ENCODE measurements at places on chromosomes 6 and 20.

DNA sequence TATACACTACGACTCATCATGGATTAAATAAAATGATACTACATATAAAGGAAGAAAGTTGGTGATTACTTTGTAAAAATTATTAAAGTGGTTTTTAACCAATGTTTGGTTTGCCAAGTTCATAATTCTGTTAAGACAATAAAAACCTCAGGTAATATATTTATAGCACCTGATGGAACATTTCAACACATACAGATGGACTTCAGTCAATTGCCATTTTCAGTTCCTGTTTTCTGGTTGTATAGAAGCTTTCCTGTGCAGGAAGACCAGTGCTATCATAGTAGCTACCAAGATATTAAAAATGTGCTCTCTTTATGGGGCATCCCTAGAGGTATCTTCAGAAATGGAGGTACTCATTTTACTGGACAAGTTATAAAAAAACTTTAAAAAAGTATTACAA, 1686.4 kb downstream of the GRIK2 start:
- DNase-seq: no peak

- DNase-seq: no peak
Measured at GRCh38 chr6:70351461-70351860, 48.6 kb upstream of the COL9A1 start.

DNA sequence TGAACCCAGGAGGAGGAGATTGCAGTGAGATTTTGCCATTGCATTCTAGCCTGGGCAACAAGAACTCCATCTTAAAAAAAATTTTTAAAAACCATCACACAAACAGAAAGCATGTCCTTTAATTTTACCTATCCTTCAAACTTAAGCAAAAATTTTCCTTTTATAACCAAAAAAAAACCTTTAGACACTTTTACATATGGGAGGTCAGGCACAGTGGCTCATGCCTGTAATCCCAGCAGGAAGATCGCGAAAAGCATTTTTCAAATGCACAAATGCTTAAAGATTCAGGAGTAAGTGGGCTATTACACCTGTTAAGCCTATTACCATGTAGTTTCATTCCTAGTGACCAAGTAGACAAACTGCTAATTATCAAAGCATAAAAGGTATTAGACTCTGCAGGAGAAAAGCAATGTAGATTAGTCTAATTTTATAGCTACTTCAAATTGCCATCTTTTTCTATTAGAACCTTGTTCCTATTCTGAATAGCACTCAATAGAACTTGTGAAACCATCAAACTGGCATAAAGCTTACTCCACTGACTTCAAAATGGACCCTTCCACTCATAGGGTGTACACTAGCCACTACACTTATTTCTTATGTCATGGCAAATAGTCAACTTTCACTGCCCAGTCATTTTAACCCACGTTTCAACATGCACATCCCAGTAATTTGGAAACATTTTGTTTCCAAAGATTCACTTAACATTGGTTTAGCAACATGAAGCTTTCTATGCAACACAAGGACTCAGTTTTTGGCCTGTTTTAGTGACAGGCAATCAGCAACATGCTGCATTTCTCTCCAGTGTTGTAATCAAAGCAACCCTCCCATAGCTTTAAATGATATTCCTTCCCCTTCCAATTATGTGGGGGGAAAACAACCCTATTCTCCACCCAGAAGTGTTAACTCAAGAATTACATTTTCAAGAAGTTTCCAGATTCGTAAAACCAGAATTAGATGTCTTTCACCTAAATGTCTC, 4.0 kb downstream of the EEF1A1 start:
- DNase-seq: no peak

- DNase-seq: no peak
Measured at GRCh38 chr6:158647501-158647900, 2.4 kb upstream of the SYTL3 start.

GRCh38 chr6:89200706-89201215, 16.4 kb downstream of the GABRR1 start:
- no peak for DNase-seq

DNA sequence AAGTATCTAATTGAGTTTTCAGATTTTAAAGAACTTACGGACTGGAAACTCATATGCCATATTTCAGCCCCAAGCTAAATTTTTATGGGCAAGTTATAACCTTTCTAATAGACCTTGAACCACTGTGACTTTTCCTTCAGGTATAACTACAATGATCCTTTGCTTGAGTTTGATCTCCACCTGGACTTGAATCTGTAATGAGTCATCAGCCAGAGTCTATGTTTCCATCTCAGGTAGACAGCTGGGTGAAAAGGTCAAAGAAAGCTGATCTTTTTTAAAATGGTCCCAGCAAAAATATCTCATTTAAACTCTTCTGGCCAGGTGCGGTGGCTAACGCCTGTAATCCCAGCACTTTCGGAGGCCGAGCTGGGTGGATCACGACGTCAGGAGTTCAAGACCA, 88.4 kb upstream of the SGK1 start:
- no peak for DNase-seq

- DNase-seq: no peak
Measured at GRCh38 chr6:147522597-147522996, 14.1 kb downstream of the SAMD5 start.

GRCh38 chr6:12383448-12383847, 93.3 kb downstream of the EDN1 start:
- DNase-seq: no peak

Measured in activated T-cell treated with anti-CD3 and anti-CD28 coated beads for 24 hours (primary cell).